ENCODE measurements at places on chromosomes 3 and 15.

- DNase-seq: no peak
Observed at GRCh38 chr15:100249096-100249815, 92.5 kb downstream of the ADAMTS17 start.

DNA sequence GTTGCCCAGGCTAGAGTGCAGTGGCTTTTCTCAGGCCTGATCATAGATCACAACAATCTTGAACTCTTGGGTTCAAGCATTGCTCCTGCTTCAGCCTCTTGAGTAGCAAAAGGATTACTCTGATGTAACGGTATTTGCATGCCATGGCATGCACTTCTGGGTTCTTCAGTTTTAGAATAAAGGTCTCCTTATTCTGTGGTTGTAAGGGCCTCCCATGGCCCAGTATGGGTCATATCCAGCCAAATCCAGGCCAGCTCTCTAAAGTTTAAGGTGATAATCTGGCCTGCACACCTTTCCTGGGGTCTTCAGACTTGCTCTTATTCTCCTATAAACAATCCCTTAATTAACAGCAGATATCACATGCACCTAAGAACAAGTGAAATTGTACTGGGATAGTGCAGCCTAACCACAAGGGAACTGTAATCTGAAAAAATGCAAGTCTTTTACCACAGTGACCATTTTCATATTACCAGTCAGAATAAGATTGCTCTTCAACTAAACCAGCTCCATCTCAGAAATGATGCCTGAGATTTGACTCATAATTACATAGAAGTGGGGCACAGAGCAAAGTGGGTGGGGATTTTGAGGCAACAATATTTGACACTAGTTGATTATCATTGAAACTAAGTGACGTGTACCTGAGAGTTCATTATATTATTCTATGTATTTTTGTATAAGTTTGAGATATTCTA, 25.4 kb downstream of the COMMD2 start:
- DNase-seq: no peak

GRCh38 chr3:17478673-17479072, 263.8 kb downstream of the TBC1D5 start:
- no peak for DNase-seq

- no peak for DNase-seq
Observed at GRCh38 chr15:83565553-83566159, 88.3 kb upstream of the ADAMTSL3 start.

- no peak for DNase-seq
Observed at GRCh38 chr15:81030301-81030750, 29.6 kb downstream of the TLNRD1 start.

GRCh38 chr15:79036323-79036722, 54.3 kb downstream of the RASGRF1 start:
- DNase-seq: no peak

GRCh38 chr15:63301088-63301487, 23.7 kb downstream of the APH1B start:
- DNase-seq: no peak

DNA sequence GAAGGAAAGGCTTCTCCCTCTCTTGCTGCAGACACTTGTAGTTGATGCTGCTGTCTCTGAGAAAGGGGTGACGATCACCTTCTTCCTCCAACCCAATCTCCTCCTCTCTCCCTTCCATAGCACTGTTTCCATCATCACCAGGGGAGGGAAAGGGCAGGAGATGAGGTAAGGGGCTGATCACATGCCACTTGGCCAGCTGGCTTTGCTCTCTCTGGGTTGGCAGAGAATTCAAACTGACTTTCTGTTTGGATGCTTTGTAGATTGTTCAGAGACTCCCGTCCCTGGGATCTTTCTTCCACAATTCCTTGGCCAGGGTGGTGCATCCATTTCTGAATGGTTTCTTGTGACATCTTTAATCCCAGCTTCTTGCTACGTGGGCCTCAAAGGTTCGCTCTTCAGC, 43.2 kb upstream of the ZNF148 start:
- no peak for DNase-seq

DNA sequence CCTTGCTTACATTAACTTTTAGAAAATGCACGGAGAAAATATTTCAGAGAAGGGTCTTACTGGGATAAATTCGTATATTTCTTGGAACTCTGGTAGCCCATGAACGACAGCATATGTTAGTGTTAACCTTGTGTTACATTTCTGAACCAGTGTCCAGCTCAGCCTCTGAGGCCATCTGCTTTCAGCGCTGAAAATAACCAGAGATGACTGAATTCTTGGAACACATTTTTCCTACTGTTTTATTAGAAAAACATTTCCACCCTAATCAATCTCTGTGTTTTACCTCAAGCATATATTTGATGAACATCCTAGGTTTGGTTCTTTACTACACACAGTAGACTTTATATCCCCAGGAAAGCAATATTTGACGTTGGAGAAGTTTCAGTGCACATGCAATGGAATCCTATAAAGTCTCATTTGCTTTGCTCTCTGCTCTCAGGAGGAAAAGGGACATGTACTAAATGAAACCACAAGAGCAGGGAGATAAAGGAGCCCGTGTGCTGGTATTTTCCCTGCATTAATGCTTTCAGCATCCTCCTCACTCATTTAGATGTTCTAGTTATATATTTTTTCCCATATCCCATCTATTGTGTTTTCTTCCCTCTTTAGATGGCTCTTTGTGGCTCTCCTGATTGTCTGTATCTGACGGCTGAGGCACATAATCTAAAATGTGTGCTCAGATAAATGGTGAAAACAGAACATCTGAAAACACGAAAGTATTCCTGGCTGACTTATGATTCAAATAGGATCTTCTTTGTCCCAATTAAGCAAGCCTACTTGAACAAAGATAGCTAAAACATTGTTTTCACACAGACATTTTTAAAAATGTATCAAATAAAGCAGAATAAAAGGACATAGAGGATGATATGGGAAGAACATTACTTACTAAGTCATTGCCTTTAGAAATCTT, 151.7 kb upstream of the KCNMB2 start:
- DNase-seq: no peak

DNA sequence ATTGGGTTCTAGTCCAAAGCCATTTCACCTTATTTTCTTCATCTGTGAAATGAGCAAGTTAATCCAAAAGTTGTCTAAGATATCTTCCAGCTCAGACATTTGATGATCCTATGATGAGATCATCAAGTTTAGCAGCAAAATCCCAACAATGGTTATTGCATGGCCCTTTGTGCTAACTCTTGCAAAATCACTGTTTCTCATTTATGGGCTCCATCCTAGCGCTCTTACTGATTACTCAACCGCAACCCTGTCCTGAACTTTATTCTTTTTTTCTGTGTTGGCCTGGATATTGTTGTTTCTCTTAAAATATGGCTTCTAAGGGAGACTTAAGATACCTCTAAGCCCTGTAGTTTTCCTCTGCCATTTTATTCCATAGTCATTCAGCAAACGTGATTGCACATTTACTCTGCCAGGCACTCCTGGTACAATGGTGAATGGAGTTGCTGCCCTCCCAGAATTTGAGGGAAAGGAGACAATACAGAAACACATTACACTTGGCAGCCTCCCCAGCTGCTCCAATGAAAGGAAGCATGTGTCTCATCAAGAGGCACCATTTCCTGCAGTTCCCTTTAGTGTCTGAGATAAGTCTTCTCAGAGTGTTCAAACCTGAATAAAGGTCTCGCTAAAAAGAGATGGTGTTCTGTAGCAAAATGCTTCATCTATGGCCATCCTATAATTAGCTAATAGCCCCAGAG, 4.4 kb downstream of the GXYLT2 start:
- DNase-seq: no peak

- DNase-seq: no peak
Observed at GRCh38 chr3:195820186-195820585, 8.5 kb upstream of the MUC4 start.

DNA sequence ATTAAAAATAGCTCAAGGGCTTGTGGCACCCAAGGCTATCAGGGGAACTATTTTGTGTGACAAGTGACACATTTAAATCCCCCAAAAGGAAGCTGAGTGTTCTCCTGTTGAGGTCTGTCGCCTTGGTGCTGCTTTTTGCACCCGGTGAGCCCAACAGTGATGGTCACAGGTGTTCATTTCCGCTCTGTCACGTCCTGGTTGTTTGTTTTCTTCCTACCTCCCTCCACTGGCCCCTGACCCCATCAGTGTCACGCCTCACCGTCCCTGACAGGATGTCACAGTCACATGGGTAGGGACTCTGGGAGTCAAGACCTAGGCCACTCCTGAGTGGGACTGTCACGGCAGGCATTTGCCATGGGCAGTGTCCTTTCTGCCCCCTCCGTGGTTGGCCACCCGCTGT, 11.2 kb downstream of the SLCO3A1 start:
- DNase-seq: no peak

- peak; percentile 62 for DNase-seq
Observed at GRCh38 chr15:75452364-75452864, 924 bp upstream of the SIN3A start.

DNA sequence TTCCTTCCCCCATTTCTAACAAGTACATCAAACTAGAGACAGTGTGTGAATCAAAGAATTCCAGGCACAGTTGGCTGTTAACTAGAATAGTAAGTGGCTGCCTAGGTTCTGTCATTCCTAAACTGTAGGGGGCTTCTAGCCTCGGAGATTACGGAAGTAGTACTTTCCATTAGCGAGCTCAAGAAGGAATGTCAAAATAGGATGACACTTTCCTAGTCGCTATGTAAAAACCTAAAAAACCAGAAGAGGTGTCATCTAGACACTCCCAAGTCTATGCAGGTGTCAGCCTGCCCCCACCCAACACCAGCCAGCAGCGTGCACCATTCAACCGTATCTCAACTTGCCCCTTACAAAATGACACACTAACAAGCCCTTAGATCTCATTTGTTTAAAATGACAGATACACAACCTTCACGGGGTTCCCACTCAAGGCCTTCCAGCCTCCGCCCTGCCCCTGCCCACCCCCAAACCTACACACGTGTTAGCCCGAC, 874 bp downstream of the INO80 start:
- DNase-seq: no peak

GRCh38 chr3:182357928-182358327, 435.4 kb upstream of the ATP11B start:
- DNase-seq: no peak

DNA sequence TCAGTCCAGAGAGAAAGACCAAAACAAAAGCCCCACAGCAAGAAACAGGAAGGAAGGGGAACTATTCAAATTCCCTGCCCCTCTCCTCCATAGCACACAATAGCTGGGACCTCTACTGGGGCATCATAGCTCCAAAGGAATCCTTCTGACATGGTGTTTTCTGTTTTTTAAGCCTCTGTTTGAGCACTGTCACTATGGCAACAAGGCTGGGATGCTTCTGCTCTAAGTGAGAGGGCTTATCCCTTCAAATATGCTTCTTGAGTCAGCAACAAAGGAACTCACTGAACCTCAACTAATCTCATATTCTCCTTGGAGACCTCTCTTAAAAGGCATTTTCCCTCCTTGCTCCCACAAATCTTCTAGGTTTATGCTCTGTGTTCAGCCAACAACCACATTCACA, 40.5 kb downstream of the MYLK start:
- DNase-seq: no peak

GRCh38 chr15:50112488-50113186, 6.4 kb downstream of the ATP8B4 start:
- no peak for DNase-seq

GRCh38 chr3:151960961-151961580, 87.6 kb downstream of the SUCNR1 start:
- no peak for DNase-seq

- no peak for DNase-seq
Observed at GRCh38 chr15:77085297-77085696, 14.4 kb upstream of the TSPAN3 start.

DNA sequence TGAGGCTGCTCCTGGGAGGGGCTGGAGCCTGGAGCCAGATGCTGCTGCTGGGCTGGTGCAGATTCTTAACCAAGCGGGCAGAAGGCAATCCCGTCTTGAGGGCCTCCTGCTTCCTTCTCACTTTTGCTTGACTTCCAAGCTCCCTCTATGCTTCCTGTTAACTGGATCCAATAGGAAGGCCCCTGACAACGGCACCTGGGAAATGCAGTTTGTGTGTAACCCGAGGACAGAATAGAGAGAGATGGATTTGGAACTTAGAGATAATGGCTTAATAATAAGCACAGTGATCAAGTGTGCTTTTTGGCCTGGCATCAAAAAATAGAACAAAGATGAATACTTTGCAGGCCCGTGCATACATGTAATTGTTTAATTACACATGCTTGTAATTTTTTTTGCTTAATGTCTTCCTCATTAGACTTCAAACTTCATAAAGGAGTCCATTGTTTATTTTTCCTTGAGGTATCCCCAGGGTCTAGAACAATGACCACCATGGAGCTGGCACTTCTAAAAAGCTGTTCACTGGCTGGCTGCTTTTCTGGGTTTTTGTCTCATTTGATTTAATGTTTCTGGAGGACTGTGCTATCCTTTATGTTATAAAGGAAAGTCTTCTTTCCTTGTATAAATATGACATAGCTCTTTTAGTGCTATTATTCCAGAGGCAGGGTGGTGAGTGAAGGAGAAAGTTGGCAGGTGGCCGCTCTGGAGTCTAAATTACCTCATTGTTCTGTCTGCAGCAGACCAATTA, 63.3 kb upstream of the MITF start:
- no peak for DNase-seq

DNA sequence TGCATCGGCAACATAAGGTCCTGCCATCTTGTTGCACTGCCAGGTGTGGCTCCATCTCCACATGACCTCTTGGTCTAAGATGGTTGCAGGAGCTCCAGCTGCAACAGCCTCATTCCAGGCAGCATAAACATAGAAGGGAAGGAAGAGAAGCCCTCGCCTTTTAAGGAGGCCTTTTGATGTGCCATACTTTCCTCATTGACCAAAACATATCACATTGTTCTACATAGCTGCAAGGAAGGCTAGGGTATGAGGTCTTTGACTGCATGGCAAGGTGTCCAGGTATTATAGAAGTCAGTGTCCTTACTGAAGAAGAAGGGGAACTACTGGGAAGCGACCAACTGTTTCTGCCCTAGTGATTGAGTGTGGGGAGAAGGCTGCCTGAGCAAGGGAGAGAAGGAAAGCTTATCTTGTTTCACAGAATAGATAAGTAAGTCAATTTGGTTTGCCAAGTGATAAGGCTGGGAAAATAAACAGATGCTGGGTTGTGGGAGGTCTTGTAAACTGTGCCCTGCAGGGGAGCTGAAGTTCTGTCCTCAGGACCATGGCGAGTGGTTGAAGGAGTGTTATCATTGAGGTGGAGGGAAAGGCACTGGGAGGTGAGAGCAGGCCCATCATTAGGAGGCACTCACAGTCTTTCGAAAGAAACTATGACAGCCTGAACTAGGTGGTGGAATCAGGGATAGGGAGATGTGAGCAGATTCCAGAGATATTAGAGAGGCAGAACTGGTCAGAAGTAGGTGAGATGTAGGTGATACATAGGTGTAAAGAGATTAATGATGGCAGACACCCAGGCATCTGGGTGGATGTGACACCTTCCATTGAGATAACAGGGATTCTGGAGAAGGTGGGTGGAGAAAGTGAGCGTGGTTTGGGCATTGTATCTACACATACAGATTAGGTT, 93.8 kb upstream of the IGF1R start:
- DNase-seq: no peak

- no peak for DNase-seq
Observed at GRCh38 chr15:82306791-82307713, 42.2 kb downstream of the GOLGA6L10 start.

GRCh38 chr15:58873267-58873666, 60.2 kb downstream of the SLTM start:
- no peak for DNase-seq

- DNase-seq: no peak
Observed at GRCh38 chr15:90217671-90218394, 15.9 kb downstream of the CIB1 start.

GRCh38 chr15:47505712-47506328, 211.5 kb upstream of the SEMA6D start:
- DNase-seq: no peak

GRCh38 chr15:65666257-65666656, 44.5 kb downstream of the SLC24A1 start:
- DNase-seq: no peak
